ENCODE measurements at places on chromosomes 4 and X.

GRCh38 chr4:176359590-176359989, 39.8 kb downstream of the SPCS3 start:
- DNase-seq: no peak

- peak; percentile 34 for DNase-seq
Observed at GRCh38 chr4:186931519-186931918, 207.9 kb upstream of the FAT1 start.

GRCh38 chr4:10703766-10704429, 19.3 kb upstream of the CLNK start:
- DNase-seq: no peak

GRCh38 chr4:25358515-25359275, 18.4 kb upstream of the ANAPC4 start:
- no peak for DNase-seq

DNA sequence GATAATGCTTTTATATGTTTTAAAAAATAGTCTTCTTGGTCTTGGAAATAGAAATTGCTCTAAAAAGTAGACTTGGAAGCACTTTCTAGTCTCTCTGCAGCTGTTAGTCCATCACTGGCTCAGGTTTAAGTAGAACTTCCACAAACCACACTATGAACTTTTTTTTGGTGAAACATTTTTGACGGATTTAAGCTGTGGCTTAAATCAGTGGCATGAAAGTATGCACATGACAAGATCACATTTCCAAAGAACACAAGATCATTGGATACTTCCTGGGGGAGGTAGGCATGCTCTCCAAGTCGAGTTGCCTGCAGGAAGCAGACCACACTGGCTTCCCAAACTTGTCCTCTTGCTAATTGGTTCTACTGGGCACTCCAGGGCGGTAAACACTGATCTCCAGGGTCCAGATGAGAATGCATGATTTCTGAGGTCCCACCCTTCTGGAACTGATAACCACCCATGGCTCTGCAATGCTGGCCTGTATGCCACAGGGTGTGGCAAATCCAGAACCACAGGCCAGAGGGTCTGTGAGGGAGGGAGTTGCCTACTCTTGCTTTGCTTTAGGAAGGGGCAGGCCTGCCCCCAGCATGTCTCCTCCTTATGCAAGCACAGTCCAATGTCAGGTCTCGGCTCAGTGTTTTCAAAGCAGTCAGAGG, 331.9 kb upstream of the SFRP2 start:
- no peak for DNase-seq

DNA sequence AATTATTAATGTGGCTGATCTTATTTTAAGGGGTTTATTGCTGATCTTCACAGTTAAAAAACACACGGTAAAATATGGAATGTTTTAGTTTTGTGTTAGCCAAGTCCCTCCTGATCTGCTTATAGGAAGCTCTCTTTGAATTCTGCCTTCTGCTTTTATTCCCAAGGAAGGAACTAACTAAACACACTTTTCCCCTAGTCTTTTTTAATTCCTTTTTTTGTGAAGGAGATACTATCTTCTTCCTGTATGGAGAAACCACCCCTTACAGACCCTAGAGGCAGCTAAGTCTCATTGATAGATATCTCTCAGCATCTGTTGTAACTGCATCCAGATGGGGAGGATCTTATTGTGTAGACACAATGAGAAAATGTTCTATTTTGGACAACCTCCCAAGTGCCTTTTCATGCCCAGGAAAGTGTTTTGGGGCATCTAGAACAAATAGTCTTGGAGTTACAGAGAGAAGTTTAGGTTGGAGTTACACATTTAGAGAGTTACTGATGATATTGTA, 64.4 kb downstream of the AFF1 start:
- DNase-seq: no peak

GRCh38 chrX:18377796-18378195, 23.3 kb upstream of the SCML2 start:
- no peak for DNase-seq

DNA sequence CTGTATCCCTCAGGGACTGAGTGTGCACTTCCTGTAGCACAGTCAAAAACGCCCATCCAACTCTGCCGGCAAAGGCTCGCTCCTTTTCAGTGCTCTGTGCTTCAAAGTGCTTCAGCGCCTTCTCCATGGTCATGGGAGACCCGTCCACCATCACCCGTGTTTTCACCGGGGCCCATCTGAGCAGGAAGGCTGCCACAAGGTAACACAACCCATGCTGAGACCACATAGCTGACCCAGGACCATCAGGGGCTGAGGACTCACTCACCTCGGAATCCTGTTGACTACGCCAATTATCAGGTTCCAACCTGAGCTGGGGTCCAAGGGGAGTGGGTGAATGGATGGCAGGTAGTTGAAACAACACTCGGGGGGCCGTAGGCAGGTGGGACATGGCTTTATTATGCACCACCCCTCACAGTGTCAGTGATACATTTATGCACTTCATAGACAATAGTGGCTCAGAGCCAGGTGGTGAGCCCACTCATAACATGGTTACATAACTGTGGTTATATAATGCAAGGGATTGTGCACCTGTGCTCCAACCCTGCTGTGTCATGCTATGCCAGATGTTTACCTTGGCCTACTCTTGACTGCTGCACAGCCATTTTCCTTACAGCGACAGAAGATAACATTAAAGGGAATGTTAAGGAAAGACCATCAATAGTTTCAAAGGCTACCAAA, 227.8 kb downstream of the ADGRL3 start:
- DNase-seq: no peak

- DNase-seq: no peak
Observed at GRCh38 chr4:140044337-140044902, 109.6 kb downstream of the MAML3 start.

DNA sequence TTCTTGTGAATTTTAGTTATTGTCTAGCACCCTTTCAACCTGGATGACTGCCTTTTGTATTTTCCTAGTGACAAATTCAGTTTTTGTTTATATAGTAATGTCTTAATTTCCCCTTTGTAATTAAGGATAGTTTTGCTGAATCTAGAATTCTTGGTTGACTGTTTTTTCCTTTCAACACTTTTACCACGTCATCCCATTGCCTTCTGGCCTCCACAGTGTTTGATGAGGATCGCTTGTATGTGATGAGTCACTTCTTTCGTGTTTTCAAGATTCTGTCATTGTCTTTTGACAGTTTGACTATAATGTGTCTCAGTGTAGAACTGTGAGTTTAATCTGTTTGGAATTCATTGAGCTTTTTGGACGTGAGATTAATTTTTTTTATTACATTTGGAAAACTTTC, 30.1 kb downstream of the KDM6A start:
- peak; percentile 61 for DNase-seq

Measured in HS-5 (cell line).